ENCODE measurements at places on chromosomes 1 and 21.
A peak's percentile ranks its signal among the peaks of the same experiment; 100 is the strongest.

DNA sequence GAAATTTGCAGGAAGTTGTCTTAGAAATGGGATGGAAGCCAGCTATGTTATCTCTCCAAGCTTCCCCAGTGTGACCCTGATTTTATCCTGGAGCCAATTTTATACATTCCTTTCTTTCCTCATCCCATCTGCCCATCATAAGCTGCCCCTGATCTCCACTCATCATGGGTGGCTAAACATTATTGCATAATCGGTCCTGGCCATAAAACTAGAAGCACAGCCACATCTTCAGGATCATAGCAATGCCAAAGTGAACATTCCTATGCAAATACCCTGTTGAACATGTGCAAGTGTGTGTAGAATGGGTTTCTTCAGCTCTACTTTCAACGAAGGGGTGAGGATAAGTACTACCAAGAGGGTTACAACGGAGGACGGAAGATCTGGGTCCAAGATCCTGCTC lies 50.6 kb upstream of the COG2 start:
- no peak for DNase-seq

GRCh38 chr1:47701741-47702515 lies 264.1 kb downstream of the FOXD2 start:
- no peak for DNase-seq

DNA sequence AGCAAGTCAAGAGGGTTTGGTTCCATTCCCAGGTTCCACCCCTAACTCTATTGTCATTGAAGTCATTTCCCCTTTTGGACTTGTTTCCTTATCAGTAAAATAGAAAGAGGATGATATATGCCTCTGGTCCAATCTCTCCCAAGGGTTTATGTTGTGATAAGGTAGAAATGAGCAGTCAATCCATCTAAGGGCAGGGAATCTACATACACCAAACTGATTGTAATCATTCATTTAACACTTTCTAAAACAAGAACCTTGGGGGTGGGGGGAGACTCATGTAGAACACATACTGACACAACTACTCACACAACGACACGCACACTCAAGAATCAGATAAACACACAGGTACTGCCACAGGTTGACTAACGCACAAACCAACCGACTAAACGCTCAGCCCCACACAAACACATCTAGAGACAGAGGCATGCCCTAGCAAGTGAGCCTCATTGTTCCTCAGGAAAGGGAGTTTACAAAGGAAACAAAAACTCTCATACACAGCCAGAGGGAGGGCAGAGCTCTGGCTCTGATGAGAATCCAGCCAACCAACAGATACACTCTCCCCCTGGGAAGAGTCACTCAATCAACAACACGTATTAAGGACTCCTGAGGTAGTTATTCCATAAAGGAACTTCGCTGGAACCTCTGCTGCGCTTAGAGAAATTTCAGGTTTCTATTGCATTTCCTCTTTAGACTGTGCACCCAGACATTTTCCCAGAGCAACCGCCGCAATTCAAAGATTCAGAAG lies 1.0 kb downstream of the F11R start:
- no peak for DNase-seq

DNA sequence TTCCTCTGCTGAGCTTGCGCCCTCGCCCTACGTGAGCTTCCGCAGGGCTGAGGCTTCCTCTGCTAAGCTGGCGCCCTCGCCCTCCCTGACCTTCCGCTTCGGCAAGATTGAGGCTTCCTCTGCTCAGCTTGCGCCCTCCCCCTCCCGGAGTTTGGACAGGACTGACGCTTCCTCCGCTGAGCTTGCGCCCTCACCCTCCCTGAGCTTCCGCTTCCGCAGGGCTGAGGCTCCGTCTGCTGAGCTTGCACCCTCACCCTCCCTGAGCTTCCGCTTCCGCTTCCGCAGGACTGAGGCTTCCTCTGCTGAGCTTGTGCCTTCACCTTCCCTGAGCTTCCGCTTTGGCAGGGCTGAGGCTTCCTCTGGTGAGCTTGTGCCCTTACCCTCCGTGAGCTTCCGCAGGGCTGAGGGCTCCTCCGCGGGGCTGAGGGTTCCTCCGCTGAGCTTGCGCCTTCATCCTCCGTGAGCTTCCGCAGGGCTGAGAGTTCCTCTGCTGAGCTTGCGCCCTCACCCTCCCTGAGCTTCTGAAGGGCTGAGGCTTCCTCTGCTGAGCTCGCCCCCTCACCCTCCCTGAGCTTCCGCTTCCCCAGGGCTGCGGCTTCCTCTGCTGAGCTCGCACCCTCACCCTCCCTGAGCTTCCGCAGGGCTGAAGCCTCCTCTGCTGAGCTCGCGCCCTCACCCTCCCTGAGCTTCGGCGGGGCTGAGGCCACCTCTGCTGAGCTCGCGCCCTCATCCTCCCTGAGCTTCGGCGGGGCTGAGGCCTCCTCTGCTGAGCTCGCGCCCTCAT lies 753.6 kb upstream of the TPTE start:
- DNase-seq = peak; percentile 50

DNA sequence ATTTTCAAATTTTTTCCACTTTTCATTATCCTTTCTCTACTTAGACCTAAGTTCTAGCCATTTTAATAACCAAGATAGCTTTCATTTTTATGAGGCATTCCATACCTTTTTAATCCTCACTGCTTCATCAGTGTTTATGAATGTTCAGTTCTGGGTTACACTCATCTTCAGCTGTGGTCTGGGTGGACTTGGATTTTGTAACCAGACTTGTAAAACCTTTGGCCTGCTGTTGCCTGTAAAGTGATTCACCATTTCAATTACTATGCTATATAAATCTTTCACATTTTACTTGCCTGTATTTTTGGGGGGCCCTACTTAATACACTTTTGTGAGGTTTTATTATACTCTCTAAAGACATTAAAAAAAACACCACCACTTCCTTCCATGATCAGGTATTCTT lies 46.2 kb downstream of the USP25 start:
- no peak for DNase-seq
